ENCODE measurements at places on chromosomes 7 and 10. TPM values are rescaled to one million over a fixed set of nuclear protein-coding genes. Genes with fewer than 3 reads are reported as not detected.

- H3K27me3 ChIP-seq, result peaks cover 10% of the 10 kb centered on the region
- no peak overlapping the region for H3K4me3 ChIP-seq
- no peak for DNase-seq
- H3K36me3 ChIP-seq, result no peaks in the 10 kb centered on the region
- no peak overlapping the region for H3K27ac ChIP-seq
These were observed 12.4 kb downstream of the DIP2C start for GRCh38 chr10:677038-677437.

DNA sequence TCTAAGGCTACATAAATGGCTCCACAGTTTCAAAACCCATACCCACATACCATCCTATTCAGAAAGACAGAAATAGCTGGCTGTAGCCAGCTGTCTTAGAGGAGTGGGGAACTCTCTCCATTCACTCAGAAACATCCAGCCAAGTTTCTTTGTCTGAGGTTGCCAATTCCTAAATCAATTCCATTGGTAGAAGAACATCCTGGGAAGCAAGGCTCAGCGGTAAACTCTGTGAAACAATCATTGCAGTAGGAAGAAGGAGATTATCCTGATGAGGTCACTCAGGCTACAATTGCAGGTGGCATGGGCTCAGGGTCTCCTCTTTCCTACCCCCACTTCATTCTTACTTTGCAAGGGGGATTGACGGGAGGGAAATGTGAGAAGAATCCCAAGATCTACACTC is 154.0 kb downstream of the ETV1 start:
- no peaks in the 10 kb centered on the region for H3K27me3 ChIP-seq
- no peaks in the 10 kb centered on the region for H3K36me3 ChIP-seq
- no peak for DNase-seq
- H3K4me1 ChIP-seq, result no peaks in the 10 kb centered on the region
- H3K27ac ChIP-seq, result no peak overlapping the region
- H3K4me3 ChIP-seq, result no peak overlapping the region

- peaks cover 9% of the 10 kb centered on the region for H3K4me1 ChIP-seq
- no peak for DNase-seq
- no peak overlapping the region for H3K27ac ChIP-seq
- H3K36me3 ChIP-seq, result no peaks in the 10 kb centered on the region
- no peak overlapping the region for H3K4me3 ChIP-seq
- H3K27me3 ChIP-seq, result no peaks in the 10 kb centered on the region
These were observed 169.2 kb downstream of the PRKAG2 start for GRCh38 chr7:151707757-151708156.

DNA sequence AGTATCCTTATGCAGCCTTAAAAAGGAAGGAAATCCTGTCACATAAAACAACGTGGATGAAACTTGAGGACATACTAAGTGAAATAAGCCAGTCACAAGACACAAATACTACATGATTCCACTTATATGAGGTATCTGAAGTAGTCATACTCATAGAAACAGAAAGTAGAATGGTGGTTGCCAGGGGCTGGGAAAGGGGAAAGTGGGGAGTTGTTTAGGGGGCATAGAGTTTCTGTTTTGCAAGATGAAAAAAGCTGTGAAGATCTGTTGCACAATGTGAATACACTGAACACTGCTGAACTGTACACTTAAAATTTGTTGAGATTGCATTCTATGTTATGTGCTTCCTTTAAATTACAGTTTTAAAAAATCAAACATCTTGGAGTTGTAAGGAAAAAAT is 2.9 kb downstream of the NUP205 start:
- peaks cover 2% of the 10 kb centered on the region for H3K27me3 ChIP-seq
- peaks cover 25% of the 10 kb centered on the region for H3K36me3 ChIP-seq
- DNase-seq, result no peak

Gene STEAP4
- 0.05 TPM for total RNA-seq

Gene DMTF1
- 104 TPM for total RNA-seq
